ENCODE measurements at places on chromosomes 2 and 18.

GRCh38 chr2:101234169-101234938 lies 18.3 kb upstream of the CNOT11 start:
- DNase-seq, result no peak

DNA sequence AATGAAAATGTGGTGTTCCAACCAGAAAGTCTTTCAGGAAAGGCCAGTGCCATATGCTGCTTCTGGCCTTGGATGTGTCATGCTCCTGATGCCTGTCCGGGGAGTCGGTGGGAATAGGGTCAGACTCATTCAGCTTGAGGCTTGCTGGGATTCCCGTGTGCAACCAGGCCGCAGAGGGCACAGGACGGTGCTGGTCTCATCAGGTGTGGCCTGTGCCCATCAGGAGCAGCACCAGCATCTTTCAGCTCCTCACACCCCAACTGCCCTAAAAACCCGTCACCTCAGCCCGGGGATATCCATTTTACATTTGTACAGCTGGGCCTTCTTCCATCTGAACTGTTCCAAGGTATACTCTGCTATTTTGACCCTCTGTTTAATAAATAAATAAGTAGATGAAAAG lies 13.3 kb upstream of the CNNM3 start:
- DNase-seq, result no peak

GRCh38 chr2:142153601-142154000 lies 22.8 kb upstream of the LRP1B start:
- DNase-seq, result no peak

DNA sequence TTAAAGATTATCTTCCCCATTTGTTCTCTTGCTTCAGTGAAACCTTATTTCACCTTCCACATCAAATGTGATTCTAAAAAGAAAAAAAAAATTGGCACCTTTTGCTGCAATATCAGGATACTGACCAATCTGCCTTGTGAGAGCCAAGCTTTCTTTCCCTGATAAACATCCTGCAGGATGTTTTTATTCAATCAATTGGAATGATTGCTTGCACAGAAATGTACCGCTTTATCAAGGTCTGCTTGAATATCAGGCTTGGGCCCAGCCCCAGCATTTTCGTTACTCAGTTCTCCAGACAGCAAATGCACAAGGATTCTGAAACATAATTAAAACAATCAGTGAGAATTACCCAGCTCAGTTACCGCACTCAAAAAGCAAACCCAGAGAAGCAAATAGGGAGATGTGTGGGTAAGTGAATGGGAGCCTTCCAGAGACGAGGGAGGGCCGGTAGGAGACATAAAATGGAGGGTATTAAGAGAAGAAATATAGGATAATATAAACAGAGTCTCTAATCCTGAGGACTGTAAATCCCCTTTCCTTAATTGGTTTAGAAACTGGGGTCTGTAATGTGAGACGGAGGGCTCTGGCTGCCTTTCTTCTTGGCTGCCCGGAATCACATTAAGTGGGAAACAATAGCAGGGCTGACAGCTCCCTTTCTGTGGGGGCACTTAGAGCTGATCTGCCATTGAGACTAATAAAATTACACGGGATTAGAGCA lies 291.8 kb downstream of the ICOS start:
- DNase-seq, result no peak

DNA sequence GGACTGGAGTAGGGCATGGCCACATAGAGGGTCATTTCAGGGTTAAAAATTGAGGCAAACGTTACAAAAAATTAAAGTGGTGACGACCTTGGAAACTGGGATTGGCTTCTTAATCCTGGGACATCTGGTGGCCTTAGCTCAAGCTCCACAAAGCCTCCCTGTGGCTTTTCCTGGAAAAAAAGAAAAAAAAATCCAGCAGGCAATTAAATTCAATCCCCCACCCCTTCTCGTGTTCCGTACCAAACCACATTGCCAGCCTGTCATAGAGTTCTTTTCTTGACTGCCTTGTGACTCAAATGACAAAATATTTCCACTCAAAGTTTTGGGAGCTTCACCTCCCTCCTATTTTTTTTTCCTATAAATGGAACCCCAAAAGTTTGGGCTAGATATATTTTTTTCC lies 195.6 kb downstream of the HRH4 start:
- no peak for DNase-seq

DNA sequence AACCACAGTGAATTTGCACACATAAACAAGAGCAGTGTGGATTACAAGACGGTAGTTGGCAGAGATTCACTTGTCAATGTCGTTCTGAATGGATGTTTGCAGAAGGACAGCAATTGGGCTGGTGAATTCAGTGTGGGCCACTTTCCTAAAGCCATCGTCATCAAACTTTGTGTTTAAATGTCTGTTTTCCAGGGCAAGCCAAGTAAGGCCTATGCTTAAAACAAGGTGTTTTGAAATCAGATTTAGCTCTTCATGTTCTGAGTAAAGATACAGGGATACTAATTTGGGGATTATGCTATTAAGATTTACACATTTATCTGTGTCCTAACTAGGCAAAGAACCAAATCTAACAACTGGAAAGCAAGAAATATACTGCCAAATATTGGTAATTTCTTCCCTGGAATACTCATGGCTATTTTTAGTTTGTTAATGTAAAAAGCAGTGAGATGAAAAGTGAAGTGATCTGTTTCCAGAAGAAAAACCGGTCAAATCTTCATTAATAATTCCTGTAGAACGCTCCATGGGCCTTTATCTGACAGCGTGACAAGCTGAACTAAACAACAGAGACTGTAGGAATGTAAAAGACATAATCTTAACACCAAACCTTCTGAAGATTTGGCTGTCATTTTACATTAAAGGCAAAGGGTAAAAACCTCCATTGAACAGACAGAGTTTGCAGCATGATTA lies 175.7 kb downstream of the ICOS start:
- DNase-seq, result no peak

All from foreskin keratinocyte (primary cell).